ENCODE measurements at places on chromosomes 1 and 21. TPM values are rescaled to one million over a fixed set of nuclear protein-coding genes. Genes with fewer than 3 reads are reported as not detected.
A peak's percentile ranks its signal among the peaks of the same experiment; 100 is the strongest.

DNA sequence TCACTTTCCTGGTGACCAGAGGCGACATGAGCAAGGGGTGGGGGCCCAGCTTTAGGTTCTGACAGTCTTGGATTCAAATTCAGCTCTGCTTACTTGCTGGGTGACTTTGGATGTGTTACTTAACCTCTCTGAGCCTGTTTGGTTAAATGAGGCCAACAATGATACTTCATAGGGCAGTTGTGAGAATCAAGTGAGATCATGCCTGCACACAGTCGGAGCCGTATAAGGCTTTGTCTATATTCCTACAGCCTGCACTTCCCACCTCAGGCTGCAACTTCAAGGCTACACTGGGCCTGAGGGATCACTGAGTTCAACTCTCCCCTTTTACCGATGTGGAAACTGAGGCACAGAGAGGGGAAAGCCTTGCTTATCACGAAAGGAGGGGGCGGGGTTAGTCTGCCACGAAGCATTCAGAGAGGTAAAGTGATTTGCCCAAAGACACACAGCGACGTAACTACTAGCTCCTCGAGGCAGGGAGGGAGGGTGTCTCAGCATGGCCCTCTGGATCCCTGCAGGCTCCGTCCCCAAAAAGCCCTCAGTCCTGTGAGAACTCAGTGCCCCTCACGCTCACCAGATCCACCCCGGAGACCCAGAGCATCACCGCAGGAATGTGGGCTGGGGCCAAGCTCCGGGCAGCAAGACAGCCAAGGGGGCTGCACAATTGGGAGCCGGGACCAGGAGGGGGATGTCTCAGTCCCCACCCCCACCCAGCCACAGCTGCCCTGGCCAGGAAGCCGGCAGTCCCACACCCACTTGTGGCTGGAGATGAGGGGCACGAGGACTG, 25.0 kb downstream of the SDC3 start:
- DNase-seq: no peak

GRCh38 chr1:158819461-158820443, 11.4 kb upstream of the MNDA start:
- DNase-seq: no peak

Gene GJA5
- total RNA-seq: 44.5 TPM

Gene COL8A2
- total RNA-seq: 24.4 TPM

Gene A3GALT2
- total RNA-seq: not detected

DNA sequence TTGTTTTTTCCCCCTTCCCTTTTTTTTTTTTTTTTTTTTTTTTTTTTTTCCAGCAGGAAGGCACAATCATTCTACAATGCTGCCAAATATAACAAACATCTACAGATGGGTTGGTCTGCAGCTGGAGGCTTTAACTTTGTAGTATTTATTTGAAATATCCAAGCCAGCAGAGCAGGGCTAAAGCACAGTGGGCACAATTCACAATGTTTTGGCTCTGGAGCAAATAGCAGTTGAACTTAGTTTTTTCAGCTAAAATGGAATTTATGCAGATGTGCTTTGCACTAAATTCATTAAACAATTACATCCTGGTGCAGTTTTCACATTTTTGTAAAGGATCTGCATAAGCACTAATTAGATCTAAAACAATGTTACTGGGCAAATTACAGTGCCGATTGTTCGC, 39.8 kb upstream of the ZBTB18 start:
- no peak for DNase-seq

- no peak for DNase-seq
Measured at GRCh38 chr1:94531664-94532063, 9.9 kb downstream of the F3 start.

- no peak for DNase-seq
Measured at GRCh38 chr1:183234660-183235476, 48.8 kb downstream of the LAMC2 start.

DNA sequence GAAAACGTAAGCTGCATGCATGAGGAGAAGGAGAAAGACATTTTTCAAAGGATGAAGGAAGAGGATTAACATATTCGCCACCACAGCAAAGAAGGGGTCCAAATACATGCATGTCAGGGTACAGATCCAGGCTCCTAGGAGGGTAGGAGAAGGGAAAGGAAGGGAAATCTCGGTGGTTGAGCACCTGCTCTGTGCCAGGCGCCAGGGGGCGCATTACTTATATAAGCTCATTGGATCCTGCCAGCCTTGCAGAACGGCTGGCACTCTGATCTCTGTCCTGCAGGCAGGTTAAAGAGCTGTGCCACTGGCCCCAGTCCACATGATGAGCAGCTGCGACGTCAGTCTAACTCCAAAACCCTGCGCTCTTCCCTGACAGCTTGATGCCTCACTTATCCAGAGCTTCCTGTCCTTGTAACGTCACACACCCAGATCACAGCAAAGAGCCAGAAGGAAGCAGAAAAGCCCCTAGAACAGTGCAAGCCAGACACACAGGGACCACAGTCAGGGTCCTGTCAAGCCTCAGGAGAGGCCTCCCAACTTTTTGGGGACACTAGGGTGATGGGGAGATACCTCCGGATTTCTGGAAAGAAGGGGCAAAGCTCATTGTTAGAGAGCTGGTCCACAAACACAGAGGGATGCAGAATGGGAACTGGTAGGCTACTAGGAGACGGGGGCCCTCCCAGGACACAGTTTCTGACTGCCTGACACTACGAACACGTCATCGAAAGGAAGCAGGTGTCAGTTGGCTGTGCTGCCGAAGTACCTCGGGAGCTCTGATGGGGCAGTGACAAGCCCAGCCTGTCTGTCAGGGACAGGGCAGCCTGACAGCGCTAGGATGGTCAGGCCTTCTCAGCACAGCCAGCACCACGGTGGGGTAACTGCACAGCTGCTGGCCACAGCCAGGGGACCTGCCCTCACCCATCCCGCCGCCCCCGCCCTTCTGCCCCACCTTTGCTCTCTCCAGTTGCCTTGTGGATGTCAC, 99.1 kb downstream of the BEND5 start:
- peak; percentile 82 for DNase-seq

GRCh38 chr1:44467566-44467965, 62.5 kb downstream of the RNF220 start:
- DNase-seq: no peak

DNA sequence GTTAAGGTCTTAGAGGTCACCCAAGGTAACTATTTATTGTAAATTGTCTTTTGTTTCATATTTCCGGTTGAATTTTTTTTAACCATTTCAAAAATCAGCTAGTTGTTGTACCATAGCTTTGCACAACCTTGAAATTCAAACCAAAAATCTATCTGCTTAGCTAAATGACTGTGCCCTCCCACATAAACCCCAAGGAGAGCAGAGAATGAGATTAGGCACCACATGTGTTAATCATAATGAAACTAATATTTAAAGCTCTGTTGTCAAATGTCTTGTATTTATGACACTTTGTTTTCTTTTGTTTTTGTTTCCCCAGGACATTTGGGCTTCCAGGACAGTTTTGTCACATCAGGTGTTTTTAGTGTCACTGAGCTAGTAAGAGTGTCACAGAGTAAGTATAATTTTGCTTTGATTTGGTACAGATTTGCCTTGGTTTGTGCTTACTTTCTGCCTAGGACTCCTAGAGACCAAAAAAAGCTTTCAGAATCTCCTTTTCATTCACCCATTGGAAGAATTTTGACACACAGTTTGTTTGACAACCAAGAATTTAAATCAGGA, 249.9 kb downstream of the NFIA start:
- DNase-seq: no peak

- DNase-seq: no peak
Measured at GRCh38 chr1:26132128-26132833, 20.7 kb downstream of the PDIK1L start.

Gene NBPF10
- 3.2 TPM for total RNA-seq

GRCh38 chr1:28296401-28297261, 32.2 kb upstream of the MED18 start:
- no peak for DNase-seq
